ENCODE measurements at places on chromosomes 13 and 19. TPM values are rescaled to one million over a fixed set of nuclear protein-coding genes. Genes with fewer than 3 reads are reported as not detected.

Gene VAV1
- 6.8 TPM for total RNA-seq

Gene ZNF628
- 7.9 TPM for total RNA-seq

Gene CRLF1
- total RNA-seq = 5.1 TPM

Gene ZNF480
- total RNA-seq = 17.1 TPM

Gene PRR19
- 4.2 TPM for total RNA-seq

Gene APOC4
- not detected for total RNA-seq

Gene ZNF471
- 0.03 TPM for total RNA-seq

Gene LYPD5
- total RNA-seq = 0.39 TPM

Gene OR7G3
- not detected for total RNA-seq

Gene TRAPPC5
- 95.2 TPM for total RNA-seq

Gene KLF1
- total RNA-seq = 0.08 TPM

Gene TPTE2
- total RNA-seq = not detected

Gene C1QTNF9B
- total RNA-seq = not detected
